ENCODE measurements at places on chromosomes 7 and 10. TPM values are rescaled to one million over a fixed set of nuclear protein-coding genes. Genes with fewer than 3 reads are reported as not detected.

- H3K27ac ChIP-seq, result no peak overlapping the region
- H3K4me1 ChIP-seq, result no peaks in the 10 kb centered on the region
- DNase-seq, result no peak
- H3K36me3 ChIP-seq, result no peaks in the 10 kb centered on the region
Measured at GRCh38 chr7:68434857-68435256, 1163.4 kb upstream of the AUTS2 start.

The GPR26 gene
- total RNA-seq, result not detected

The SEMA4G gene
- 0.89 TPM for total RNA-seq

GRCh38 chr7:96675548-96675947, 34.1 kb downstream of the SEM1 start:
- no peak for DNase-seq
- peaks cover 13% of the 10 kb centered on the region for H3K36me3 ChIP-seq
- no peak overlapping the region for H3K27ac ChIP-seq
- peaks cover 4% of the 10 kb centered on the region for H3K4me1 ChIP-seq
- no peaks in the 10 kb centered on the region for H3K27me3 ChIP-seq
- no peak overlapping the region for H3K4me3 ChIP-seq

The PIP gene
- total RNA-seq, result not detected

The FAM221A gene
- total RNA-seq, result 4.6 TPM

DNA sequence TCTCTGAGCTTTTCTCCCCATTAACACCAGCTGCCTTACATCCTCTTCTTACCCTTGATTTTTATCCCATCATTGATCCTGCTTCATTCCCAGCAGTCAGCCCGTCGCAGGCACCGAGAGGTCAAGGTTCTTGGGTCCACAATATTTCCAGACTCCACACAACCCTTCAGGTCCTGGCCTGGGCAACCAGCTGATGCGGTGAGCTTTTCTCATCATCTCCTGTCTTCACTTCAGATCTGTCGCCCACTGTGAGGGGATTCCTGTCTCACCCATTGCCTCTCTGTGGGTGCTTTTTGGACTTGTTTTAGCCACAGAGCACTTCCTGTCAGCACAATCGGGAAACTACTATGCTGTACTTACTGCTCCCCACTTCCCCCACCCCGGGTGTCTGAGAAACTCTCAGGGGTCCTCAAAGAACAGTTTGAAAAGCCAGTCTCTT, 8.4 kb upstream of the PVRIG start:
- H3K36me3 ChIP-seq, result peaks cover 7% of the 10 kb centered on the region
- peak overlapping the region; percentile 92 for H3K27ac ChIP-seq
- H3K4me3 ChIP-seq, result peak overlapping the region; percentile 78
- H3K4me1 ChIP-seq, result peaks cover 65% of the 10 kb centered on the region
- no peaks in the 10 kb centered on the region for H3K27me3 ChIP-seq

DNA sequence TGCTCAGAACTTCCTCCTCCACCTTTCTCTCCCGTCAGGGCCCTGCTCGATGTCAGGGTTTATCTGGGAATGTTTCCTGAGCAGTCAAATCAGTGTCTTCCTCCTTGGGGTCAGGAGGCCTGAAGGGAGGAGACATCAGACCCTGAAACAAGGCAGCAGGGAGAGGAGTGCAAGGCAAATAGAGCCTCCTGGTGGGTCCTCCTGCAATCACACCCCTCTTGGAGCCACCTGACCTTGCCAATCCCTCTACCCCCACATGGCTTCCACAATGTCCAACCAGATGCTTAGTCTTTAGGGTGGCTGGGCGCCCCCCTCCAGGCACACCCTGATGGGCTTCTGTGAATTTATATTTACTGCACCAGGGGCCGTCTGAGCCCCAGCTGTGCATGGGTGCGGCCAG, 12.2 kb downstream of the GPR26 start:
- H3K27me3 ChIP-seq, result no peaks in the 10 kb centered on the region
- no peaks in the 10 kb centered on the region for H3K36me3 ChIP-seq
- no peak for DNase-seq
- H3K4me1 ChIP-seq, result no peaks in the 10 kb centered on the region

DNA sequence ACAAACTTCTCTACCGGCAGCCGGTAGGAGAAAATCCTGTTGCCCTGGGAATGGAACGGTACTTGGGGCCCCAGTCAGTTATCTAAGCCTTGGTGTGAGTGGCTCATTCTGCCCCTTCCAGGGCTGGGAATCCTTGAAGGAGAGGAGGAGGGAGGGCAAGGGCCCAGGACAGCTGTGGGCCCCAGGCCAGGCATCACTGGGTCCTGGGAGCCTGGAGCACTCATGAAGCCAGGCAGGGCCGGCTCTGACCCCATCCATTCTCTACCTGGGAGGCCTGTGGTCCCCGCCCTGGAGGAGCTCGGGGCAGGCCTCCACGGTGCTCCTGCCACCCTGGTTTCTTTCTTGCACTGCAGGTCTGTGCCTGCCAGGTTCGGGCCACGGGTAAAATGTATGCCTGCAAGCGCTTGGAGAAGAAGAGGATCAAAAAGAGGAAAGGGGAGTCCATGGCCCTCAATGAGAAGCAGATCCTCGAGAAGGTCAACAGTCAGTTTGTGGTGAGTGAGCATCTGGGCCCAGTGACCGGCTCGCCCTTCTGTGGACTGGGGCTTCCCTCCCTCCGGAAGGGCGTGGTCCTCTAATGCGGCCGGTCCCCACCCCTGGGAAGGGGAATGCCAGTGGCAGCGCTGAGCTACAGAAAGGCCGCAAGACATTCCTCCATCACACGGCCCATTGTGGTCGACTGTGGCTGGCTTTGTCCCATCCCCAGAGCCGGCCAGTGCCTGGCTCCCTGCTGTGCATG, 111.3 kb downstream of the RGS10 start:
- no peak overlapping the region for H3K4me3 ChIP-seq
- no peak overlapping the region for H3K27ac ChIP-seq
- no peaks in the 10 kb centered on the region for H3K27me3 ChIP-seq
- H3K4me1 ChIP-seq, result peaks cover 11% of the 10 kb centered on the region
- DNase-seq, result no peak

The TEX47 gene
- not detected for total RNA-seq

DNA sequence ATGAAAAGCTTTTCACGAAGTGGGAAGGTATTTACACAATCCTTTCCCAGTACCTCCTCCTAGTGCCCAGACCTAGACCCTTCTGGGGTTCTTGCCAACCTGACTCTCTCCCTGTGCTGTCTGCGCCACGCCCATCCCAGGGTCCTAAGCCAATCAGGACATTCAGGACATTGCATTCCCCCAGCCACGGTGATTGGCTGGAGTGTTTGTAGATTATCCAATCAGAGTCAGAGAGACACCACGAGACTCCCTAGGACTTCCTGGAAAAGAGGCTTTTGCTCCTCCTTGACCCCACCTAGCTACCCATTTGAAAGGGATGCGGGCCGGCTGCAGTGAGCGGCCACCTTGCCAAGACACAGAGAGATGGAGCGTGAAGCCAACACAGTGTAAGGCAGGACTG, 3.5 kb upstream of the GDF2 start:
- no peaks in the 10 kb centered on the region for H3K27me3 ChIP-seq
- no peak overlapping the region for H3K4me3 ChIP-seq
- no peaks in the 10 kb centered on the region for H3K36me3 ChIP-seq
- H3K27ac ChIP-seq, result no peak overlapping the region
- H3K4me1 ChIP-seq, result no peaks in the 10 kb centered on the region

DNA sequence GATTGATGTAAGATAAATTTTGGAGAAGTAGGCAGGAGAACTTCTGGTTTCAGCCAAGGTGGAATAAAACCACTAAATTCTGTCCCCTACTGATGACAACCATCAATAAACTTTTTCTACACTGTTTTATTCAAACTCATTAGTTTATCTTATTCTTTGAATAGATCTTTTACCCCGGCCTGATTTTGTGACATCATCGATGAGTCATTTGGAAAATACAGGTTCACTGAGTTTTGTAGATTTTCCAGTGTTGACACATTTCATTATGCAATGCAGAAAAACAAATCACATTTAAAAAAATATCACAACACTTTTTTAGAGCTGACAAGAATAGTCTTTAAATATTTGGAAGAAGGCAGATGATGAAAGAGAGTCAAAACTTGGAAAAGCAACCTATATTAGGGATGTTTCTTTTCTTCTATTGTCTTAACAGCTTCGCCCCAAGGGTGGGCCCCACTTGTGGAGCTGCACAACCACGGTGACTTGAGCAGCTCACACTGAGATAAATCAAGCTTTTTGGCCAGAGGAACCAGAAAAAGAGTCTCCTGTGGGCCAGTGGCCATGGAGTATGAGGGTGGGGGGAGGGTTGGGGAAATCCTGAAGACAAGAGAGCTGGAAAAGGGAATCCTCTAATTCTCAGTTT, 112.8 kb downstream of the PTEN start:
- no peak overlapping the region for H3K27ac ChIP-seq
- H3K36me3 ChIP-seq, result no peaks in the 10 kb centered on the region
- no peaks in the 10 kb centered on the region for H3K27me3 ChIP-seq
- no peak overlapping the region for H3K4me3 ChIP-seq

GRCh38 chr10:52215745-52216361, 98.2 kb upstream of the DKK1 start:
- H3K4me1 ChIP-seq, result peaks cover 2% of the 10 kb centered on the region
- no peak overlapping the region for H3K4me3 ChIP-seq

DNA sequence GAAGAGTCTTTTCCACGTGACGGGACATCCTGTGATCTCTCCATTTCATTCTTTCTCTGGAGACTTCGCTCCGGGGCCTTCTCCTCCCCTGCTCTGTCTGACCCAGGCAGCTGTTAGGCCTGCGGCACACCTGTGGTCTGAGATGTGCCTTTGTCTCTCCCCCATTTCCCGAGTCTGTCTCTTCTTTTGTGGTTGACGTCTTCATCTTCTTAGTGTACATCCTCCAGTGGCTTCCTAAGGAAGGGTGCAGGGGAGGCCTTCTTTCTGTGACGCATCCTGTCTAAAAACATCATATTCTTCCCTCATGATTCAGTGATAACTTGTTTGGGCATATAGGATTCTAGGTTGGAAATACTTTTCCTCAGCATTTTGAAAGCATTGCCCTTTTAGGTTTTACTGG, 17.2 kb upstream of the ATP6V0E2 start:
- peak overlapping the region; percentile 43 for H3K4me3 ChIP-seq
- H3K27me3 ChIP-seq, result no peaks in the 10 kb centered on the region
- H3K4me1 ChIP-seq, result peaks cover 41% of the 10 kb centered on the region
- DNase-seq, result no peak
- peaks cover 2% of the 10 kb centered on the region for H3K36me3 ChIP-seq
- peak overlapping the region; percentile 76 for H3K27ac ChIP-seq

The AMZ1 gene
- total RNA-seq, result not detected

GRCh38 chr10:114538181-114538906, 119.7 kb downstream of the ABLIM1 start:
- peak overlapping the region; percentile 71 for H3K4me3 ChIP-seq
- peak; percentile 57 for DNase-seq
- no peaks in the 10 kb centered on the region for H3K36me3 ChIP-seq
- H3K4me1 ChIP-seq, result peaks cover 63% of the 10 kb centered on the region
- no peaks in the 10 kb centered on the region for H3K27me3 ChIP-seq
- peak overlapping the region; percentile 99 for H3K27ac ChIP-seq

GRCh38 chr10:88440541-88440940, 142.6 kb downstream of the RNLS start:
- H3K4me3 ChIP-seq, result no peak overlapping the region
- no peak for DNase-seq
- peaks cover 8% of the 10 kb centered on the region for H3K36me3 ChIP-seq
- H3K27ac ChIP-seq, result no peak overlapping the region
- H3K4me1 ChIP-seq, result no peaks in the 10 kb centered on the region

GRCh38 chr10:65172249-65172648, 1651.0 kb downstream of the REEP3 start:
- DNase-seq, result no peak
- no peak overlapping the region for H3K4me3 ChIP-seq
- H3K4me1 ChIP-seq, result no peaks in the 10 kb centered on the region
- H3K27me3 ChIP-seq, result no peaks in the 10 kb centered on the region
- no peaks in the 10 kb centered on the region for H3K36me3 ChIP-seq
- no peak overlapping the region for H3K27ac ChIP-seq

DNA sequence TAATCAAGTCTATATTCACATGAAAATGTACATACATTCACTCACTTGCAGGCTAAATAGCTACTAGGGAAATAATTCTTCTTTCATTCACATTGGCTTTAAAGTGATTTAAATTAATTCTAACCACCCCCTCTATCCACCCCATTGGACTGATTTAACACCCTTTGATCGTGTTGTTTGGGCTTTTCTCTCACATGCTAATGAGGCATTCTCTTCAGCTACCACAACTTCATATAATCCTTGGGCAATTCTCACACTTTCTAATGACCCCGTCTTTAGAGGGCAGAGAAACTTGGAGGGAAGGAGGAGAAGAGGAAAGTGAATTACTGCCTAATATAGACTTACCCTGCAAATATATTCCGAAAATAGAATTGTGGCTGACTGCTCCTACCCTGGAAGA, 24.6 kb downstream of the GRM3 start:
- H3K27me3 ChIP-seq, result no peaks in the 10 kb centered on the region
- no peak for DNase-seq
- H3K27ac ChIP-seq, result no peak overlapping the region
- no peak overlapping the region for H3K4me3 ChIP-seq
- H3K4me1 ChIP-seq, result no peaks in the 10 kb centered on the region

The GPRIN2 gene
- not detected for total RNA-seq

DNA sequence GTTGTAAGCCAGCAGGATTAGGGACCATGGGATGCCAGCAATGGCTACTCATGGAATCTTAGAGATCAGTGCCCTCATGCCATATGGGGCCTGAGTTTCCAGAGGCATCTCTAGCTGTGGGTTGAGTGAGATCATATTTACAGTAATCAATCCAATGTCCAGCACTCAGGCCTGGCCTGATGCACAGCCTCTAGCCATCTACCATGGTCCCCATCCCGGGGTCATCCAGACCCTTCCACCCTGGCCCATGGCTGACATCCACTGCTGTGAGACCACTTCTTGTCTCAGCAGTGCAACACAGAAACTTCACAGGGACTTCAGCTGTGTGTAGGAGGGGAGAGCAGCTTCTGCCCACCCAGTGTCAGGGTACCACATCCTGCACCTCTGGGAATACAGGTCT, 6.5 kb upstream of the ADCY1 start:
- no peak overlapping the region for H3K4me3 ChIP-seq
- no peaks in the 10 kb centered on the region for H3K4me1 ChIP-seq
- no peaks in the 10 kb centered on the region for H3K36me3 ChIP-seq

- peak; percentile 22 for DNase-seq
- peaks cover 15% of the 10 kb centered on the region for H3K4me1 ChIP-seq
- H3K4me3 ChIP-seq, result no peak overlapping the region
- peaks cover 7% of the 10 kb centered on the region for H3K27me3 ChIP-seq
- H3K27ac ChIP-seq, result no peak overlapping the region
- H3K36me3 ChIP-seq, result no peaks in the 10 kb centered on the region
Measured at GRCh38 chr7:26664735-26665416, 199.5 kb downstream of the SKAP2 start.

GRCh38 chr10:34905200-34905927, 90.3 kb upstream of the PARD3 start:
- H3K36me3 ChIP-seq, result no peaks in the 10 kb centered on the region
- no peaks in the 10 kb centered on the region for H3K4me1 ChIP-seq
- DNase-seq, result no peak
- no peak overlapping the region for H3K4me3 ChIP-seq
- H3K27me3 ChIP-seq, result no peaks in the 10 kb centered on the region
